COR-L47 (cell line): ENCODE measurements at places on chromosomes 4 and X.

GRCh38 chrX:134569306-134569705 lies 89.0 kb downstream of the PLAC1 start:
- DNase-seq = no peak

DNA sequence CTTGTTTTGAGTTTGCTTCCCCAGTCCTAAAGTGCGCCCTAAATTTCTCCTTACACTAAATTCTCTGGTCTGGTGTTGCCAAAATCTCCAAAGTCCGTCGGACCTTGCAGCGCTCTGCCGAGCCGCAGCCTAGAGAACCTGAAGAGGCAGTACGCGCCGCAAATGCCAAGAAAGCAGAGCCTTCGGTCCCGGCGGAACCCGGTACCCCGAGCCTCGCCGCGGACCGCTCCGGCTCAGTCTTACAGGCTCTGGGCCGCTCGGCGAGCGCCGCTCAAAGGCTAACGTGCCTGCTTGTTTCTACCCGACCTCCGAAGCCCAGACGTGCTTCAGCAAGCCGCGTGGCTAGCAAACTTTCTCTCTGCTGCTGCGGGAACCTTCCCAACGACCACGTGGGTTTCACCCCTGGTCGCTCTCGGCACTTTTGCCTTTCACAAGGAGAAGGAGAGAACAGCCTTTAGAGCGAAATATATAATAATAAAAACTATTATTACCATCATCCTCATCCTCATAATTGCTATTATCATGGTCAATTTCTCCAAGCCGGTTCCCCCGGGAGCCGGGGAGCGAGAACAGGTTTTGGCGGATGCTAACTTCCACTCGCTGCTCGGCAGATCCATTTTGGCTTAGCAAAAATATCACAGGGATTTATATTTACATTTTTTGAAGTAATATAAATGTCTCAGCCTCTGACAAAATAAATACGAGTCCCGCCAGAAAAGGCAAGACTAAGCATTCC lies 2.2 kb upstream of the HTR2C start:
- DNase-seq = no peak

DNA sequence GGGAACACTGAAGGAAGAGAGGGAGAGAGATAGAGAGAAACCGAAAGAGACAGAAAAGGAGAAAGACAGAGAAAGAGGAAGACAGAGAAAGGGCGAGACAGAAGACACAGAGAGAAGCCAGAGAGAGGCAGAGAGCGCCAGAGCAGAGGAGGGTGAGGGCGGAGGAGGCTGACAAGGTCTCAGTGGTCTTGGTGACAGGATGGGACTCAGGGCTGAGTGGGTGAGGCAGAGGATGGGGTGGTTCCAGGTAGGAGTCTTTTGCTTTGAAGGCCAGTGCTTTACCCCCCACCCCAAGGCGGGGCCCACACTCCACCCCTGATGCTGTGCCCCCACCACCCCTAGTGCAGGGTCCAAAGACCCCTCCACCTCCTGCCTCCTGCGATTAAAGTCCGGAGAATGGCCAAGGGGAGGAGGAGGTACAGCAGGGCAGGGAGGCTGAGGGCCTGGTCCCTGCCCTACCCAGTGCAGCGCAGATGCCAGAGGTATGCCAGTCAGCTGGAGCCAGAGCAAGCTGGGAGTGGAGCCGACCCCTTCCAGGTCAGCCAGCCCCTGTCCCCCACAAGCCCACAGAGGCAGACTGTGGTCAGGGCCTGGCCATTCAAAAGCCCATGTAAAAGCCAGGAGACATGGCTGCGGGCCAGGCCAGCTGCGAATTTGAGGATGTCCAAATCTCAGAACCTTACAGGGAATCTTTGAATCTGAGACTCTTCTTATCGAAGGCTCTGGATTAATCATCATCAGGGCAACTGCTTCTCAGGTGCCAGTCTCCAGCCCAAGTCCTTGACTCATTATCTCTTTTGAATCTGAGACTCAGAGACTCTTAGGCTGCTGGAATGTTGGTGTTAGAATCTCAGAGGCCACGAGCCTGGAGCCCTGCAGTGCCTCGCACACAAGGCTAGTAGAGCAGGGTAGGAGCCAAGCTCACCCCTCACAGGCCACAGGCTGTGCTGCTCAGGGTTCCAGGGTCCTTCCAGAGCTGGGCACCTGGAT lies 758 bp downstream of the IQSEC2 start:
- DNase-seq = no peak

GRCh38 chrX:149871940-149872339 lies 9.0 kb upstream of the MAGEA8 start:
- DNase-seq = no peak

DNA sequence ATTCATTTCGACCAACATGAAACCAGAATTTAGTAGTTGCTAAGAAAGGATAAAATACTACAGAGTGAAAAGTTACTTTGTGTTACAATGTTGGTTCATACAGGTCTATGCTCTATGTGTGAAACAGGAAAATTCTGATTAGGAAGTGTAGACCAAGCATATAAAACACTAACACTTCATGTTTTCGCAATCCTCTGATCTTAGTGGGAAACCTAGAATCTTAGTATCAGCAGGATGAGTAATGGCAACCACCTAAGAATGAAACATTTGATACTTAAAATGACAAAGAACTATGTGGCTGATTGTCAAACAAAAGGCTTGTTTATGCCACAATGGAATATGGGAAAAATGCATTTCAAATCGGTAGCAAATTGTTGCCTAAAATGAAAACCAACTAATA lies 116.1 kb downstream of the AMMECR1 start:
- DNase-seq = no peak

- DNase-seq = no peak
Observed at GRCh38 chrX:67384403-67384802, 159.4 kb upstream of the AR start.

GRCh38 chrX:15594371-15594770 lies 6.4 kb downstream of the ACE2 start:
- no peak for DNase-seq

DNA sequence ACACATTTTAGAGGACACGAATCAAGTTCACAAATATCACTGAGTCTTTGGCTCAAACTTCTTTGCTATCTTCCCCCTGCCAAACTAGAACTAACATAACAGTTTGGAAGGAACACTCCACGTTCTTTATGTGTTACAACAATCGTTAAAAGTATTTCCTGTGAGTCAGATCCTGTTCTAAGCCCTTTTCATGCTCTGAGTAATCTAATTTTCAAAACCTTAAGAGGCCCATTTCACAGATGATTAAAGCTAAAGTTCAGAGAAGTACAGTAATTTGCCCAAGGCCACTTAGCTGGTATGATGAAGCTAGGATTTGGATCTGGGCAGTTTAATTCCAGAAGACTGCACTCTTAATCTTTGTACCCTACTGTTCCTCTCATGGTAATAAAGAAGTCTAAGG lies 854.4 kb upstream of the INTU start:
- DNase-seq = no peak

- DNase-seq = peak; percentile 61
Observed at GRCh38 chrX:153381684-153382532, 19.2 kb downstream of the PNMA6E start.

DNA sequence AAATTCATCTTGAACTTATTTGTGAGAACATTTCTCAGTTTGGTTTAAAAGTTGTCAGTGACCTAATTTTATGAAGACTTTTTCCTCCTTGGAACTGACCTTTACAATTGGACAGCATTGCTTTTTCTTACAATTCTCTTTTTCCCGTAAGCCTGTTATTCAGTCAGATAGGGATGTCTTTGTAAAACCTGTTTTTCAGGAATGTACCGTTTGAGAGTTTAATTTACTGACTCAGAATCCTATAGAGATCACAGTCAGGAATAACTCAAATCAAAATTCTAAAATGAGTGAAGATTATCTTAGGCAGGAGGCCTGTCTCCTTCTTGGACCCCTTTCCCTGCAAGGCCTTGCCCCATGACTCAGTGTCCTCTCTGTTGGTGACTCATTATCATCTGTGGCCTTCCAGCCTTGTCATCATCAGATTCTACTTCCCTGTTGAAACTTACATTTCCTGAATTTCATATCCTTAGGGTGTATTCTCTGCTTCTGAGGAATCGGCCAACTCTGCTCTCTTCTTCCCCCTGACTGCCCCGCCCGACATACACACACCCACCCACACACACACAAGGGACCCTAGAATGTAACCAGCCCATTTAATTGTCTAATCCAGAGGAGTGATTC lies 99.8 kb downstream of the ARHGAP10 start:
- DNase-seq = no peak

DNA sequence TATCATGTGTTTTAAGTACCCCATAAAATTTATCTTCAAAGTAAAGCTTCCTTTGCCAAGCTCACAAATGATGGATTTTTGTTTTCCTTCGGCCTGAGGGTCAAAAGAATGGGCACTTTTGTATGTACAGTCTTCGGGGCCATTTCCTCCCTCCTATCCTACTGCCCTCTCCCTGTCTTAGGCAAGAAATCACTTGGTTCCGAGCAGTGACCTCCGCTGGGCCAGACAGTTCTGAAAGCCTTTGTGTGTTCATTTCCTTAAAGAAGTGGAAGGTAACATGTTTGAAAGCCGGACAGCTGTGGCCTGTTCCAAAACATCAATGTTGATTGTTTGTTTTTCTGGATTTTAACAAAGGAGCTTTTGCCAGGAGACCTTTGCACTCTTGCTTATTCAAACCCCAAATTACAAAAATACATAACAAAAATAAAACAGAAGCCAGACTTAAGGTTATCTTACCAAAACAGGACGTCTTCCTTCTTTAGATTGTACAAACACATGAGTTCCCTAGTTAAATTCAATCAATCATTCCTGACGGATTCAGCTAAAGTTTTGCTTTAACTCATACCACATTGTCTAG lies 110.6 kb upstream of the LIMCH1 start:
- DNase-seq = no peak

DNA sequence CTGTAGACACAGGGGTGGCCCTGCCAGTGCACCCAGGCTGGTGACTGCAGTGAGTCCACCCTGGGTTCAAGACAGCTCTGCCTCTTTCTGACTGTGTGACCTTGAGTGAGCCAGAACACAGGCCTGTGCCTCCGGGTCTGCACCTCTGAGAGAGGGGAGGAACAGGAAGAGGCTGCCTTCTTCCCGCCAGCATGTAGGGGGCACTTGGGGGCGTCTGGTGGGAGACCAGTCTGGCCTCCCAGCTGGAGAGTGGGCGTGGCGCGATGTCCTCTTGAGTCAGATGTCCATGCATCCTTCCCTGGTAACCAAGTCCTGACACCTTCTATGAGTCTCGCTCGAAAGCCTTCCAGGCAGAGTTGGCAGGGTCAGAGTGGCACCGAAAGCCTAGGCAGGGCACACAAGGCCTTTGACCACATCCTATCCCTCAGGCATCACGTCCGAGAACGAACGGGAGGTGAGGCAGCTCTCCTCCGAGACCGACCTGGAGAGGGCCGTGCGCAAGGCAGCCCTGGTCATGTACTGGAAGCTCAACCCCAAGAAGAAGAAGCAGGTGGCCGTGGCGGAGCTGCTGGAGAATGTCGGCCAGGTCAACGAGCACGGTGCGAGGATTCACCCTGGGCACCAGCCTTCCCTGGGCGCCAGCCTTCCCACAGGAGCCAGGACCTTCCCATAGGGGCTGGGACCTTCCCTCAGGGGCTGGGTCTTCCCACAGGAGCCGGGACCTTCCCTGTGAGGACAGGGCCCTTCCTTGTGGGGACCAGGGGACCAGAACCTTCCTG lies 21.3 kb downstream of the WFS1 start:
- no peak for DNase-seq

GRCh38 chr4:169984745-169985144 lies 41.5 kb downstream of the MFAP3L start:
- no peak for DNase-seq

GRCh38 chrX:16931371-16931770 lies 15.1 kb upstream of the REPS2 start:
- no peak for DNase-seq

DNA sequence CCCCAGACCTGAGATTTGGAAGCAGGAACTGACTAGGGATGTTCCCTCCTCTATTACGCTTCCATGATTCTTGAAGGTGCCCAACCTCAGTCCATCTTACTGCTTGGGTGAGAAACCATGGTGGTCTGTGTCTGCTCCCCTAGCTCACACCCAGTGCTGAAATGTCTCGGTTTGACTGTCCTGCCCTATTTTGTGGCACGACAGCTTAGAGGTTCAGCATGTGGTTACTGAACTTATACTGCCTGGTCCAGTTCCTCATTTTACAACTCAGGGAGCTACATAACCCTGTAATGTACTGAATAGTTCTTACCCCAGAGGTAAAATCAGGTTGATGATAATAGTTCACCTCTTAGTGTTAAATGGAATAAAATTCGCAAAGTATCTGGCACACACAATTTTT lies 203.1 kb downstream of the RBM46 start:
- no peak for DNase-seq

DNA sequence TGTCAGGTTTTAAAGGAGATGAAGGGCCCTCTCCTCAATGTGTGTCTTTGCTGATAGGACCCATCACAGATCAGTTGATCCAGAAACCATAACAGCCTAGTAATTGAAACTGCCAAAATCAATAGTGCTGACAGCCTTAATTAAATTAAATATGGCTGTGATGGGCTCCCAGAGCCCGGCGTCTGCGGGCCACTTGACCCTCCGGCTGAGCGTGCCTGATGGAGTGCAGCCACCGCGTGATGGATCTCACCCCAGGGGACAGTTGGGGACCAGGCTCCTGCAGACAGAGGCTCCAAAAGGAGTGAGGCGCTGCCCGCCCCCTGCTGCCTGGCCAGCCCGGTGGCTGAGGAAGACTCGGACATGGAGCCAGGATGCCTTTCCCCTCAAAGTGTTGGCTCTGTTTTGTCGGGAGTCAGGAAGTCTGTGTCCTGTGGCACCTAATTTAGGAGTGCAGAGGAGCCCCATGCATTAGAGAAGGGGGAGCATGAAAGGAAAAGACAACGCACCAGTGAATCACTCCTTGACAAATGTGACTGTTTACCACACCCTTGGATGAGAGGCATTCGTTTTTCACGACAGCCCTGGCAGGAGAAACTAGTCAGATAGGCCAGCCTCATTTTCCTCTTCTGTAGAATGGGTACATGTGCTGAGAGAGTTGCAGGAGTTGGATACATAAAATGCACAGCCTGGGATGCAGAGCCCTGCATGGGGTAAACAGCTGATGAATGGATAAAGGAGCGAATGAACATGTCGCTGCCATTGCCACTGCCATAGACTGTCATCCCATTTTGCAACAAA lies 40.9 kb upstream of the MSX1 start:
- no peak for DNase-seq

GRCh38 chr4:55948726-55949481 lies at the start of gene CEP135:
TSS of gene CEP135 (plus strand) at chr4:55948945. CDS start at chr4:55952131, 3,186 bp downstream.
- peak; percentile 94 for DNase-seq

- no peak for DNase-seq
Observed at GRCh38 chrX:129996120-129996519, 13.7 kb downstream of the BCORL1 start.
